CD4-positive, CD25-positive, alpha-beta regulatory T cell (primary cell): ENCODE measurements at places on chromosomes 16 and 17. TPM values are rescaled to one million over a fixed set of nuclear protein-coding genes. Genes with fewer than 3 reads are reported as not detected.
A peak's percentile ranks its signal among the peaks of the same experiment; 100 is the strongest.

LYRM1 gene
- 52.4 TPM for polyA plus RNA-seq

STUB1 gene
- polyA plus RNA-seq: 142 TPM

SMIM36 gene
- polyA plus RNA-seq: not detected

DPEP2 gene
- polyA plus RNA-seq: 68.9 TPM

GRCh38 chr17:77125432-77125901 is 15.3 kb upstream of the SEC14L1 start:
- no peak for DNase-seq

- DNase-seq: peak; percentile 31
Observed at GRCh38 chr16:23827057-23827456, 8.7 kb upstream of the PRKCB start.

- no peak for DNase-seq
Observed at GRCh38 chr16:825341-826061, 25.0 kb upstream of the GNG13 start.

GRCh38 chr17:2101448-2102257 is 46.8 kb downstream of the HIC1 start:
- DNase-seq: peak; percentile 29

GRCh38 chr17:15216481-15216880 is 48.6 kb downstream of the PMP22 start:
- no peak for DNase-seq
